ENCODE measurements at places on chromosomes 5 and 9.

DNA sequence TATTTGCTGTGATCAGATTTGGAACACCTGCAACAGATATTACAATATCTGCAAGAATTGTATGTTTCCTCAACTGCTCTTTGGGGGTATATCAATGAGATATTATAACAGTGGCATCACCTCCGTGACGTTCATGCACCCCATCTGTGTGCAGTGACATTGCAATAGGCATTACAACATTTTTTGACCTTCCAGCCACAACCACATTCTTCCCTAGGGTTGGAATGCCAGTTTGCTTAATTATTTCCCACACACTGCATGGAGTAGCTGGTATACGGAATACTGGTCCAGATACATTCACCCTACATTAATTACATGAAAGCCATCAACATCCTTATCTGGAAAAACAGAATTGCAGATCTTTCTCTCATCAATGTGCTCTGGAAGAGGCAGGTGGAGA lies 42.3 kb downstream of the FBXO4 start:
- no peak for DNase-seq

- no peak for DNase-seq
Observed at GRCh38 chr9:89542401-89543021, 44.6 kb upstream of the SEMA4D start.

GRCh38 chr9:18608371-18608770 lies 134.4 kb downstream of the ADAMTSL1 start:
- no peak for DNase-seq

DNA sequence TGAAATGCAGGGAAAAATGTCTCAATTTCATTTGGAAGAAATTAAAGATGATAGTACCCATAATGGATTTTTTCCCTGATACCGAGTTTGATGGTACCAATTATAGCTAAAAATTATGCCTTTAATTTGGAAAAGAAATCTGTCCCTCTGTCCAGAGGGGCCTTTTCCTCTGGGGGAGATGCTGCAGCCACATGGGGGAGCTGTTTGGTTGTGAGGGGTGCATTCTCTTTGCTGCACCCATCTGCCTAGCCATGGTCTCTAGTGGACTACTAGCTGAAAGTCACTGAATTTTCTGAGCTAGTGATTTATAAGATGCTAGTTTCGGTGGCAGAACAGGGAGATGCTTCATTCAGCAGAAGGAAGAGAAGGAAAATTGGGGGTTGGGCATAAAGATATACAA lies 9.6 kb downstream of the SEC61B start:
- no peak for DNase-seq

DNA sequence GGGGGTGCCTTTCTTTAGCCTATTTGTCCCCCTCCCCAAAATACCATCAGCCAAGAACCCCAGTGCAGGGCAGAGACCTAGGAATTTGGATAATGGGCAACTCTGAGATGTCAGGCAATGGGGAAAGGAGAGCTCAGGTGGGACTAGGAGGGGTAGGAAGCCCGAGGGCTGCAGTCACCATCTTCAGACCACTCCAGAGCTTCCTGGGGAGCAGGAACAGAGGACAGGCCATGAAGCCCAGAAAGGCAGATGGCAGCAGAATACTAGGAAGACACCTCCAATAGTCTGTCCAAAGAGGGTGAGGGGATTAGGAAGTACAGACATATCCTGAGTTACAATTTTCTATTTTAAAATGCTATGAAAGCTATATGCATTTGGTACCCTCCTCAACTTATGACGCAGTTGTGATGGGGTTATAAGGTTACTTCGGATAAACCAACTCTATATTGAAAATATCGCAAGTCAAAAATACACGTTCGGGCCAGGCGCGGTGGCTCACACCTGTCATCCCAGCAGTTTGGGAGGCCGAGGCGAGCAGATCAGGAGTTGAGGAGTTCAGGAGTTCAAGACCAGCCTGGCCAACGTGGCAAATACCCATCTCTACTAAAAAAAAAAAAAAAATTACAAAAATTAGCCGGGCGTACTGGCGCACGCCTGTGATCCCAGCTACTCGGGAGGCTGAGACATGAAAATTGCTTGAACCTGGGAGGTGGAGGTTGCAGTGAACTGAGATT lies 34.6 kb upstream of the IL17B start:
- DNase-seq = no peak

DNA sequence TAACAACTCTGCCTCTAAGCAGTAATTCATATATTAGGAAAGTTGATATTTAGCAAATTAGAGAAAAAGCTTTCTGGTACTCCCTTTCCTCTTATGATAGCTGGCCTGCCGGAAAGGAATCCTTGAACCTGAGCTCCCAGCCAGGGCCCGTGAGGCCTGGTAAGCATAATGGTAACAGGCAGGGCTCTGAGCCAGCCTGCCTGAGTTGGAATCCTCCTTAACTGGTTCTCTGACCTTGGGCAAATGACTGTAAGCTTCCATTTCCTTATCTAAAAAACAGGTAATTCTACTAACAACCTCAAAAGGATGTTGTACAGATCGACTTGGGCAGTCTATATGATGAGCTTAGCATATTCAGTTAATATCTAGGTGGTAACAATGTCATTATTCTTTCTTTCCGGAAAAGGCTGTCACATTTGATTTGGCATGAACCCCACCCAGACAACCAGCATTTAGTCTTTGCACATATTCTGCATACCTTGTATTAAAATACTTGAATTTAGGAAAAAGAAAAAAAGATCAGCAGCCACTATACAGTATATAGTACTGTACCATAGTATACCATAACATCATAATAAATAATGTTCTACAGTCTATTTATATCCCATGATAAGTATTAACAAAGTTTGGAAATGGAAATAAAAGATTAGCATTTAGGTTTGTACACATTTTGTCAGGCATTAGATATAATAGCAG lies 55.7 kb upstream of the MAP3K1 start:
- no peak for DNase-seq

DNA sequence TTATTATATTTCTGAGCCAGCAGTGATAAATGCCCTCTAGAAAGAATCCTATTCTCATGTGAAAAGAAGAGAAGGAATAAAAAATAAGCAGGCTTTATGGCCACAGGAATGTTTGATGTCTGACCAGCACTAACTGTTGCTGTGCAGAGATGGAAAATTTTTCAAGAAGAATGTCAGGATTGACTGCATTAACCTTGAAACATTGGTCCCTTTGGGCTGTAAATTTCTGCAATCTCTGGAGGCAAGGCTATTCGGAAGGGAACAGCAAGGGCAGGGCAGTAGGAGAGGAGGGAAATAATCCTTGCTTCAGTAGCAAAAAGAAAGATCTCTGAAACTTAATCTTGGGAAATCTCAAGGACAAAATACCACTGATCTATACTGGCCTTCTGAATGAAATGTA lies 415.2 kb downstream of the DNAH5 start:
- no peak for DNase-seq

DNA sequence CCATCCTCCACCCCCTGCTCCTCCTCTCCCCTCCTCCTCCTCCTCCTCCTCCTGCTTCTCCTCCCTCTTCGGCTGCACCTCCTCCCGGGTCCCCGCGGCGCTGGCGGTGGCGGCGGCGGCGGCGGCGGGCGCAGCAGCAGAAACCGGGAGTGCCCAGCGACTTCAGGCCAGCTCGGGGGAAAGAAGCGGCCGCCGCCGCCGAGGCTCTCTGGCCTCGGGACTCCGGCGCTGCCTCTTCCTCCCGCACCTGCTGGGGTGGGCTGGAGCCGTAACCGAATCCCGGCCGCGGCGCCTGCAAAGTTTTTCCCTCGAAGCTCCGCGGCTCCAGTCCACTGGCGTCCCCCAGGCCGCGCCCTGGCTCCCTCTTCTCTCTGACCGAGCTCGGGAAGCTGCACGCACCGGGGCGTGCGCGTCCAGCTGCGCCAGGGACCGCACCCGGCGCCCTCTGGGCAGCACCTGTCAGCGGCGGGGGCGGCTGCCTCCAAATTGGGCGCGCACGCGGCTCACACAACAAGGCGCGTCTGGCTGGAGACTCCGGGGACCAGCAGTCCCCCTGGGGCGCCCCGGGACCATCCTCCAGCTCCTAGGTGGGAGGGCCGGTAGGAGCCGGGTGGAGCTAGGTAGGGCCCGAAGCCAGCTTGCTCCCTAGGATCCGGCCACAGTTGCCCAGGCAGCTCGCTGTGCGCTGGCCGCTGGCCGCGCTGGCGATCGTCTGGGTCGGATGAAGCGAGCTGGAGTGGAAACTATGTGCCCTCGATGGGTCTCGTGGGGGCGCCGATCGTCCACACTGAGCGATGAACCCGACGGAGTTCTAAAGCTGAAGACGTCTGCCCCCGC lies at the start of gene MCTP1:
Gene MCTP1 (minus strand): TSS at position 523 of the 837 bp plus-strand sequence.
- DNase-seq = no peak

GRCh38 chr5:17219006-17219422 lies 1.6 kb downstream of the BASP1 start:
- no peak for DNase-seq

DNA sequence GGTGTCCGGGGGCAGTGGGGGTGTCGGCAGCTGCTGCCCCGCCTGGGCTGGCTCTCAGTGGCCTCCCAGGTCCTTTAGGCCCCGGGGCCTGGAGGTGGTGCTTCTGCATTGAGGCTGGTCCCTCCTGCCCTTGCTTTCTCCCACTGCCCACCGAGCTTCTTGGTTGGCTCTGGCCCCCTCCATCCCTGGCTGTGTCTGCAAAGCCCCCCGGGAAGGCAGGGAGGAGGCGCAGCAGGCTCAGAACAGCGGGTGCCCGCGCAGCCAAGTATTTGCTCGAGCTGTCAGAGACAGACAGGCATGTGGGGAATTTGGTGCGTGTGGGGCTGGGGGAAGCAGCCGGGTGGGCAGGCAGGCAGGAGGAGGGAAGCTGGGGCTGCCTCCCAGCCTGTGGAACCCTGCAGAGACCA lies 11.5 kb downstream of the CXXC5 start:
- no peak for DNase-seq

DNA sequence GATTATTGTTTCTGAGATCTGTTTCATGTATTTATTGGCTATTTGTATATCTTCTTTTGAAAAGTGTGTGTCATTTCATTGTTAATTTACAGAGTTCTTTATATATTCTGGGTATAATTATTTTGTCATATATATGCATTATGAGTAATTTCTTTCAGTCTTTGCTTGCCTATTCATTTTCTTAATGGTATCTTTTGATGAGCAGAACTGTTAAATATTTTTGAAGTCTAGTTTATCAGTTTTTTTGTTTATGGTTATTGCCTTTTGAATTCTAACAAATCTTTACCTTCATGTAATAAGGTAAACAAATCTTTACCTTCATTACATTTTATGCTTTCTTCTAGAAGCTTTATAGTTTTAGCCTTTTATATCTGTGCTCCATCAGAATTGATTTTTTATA lies 66.4 kb downstream of the CSNK1G3 start:
- no peak for DNase-seq

DNA sequence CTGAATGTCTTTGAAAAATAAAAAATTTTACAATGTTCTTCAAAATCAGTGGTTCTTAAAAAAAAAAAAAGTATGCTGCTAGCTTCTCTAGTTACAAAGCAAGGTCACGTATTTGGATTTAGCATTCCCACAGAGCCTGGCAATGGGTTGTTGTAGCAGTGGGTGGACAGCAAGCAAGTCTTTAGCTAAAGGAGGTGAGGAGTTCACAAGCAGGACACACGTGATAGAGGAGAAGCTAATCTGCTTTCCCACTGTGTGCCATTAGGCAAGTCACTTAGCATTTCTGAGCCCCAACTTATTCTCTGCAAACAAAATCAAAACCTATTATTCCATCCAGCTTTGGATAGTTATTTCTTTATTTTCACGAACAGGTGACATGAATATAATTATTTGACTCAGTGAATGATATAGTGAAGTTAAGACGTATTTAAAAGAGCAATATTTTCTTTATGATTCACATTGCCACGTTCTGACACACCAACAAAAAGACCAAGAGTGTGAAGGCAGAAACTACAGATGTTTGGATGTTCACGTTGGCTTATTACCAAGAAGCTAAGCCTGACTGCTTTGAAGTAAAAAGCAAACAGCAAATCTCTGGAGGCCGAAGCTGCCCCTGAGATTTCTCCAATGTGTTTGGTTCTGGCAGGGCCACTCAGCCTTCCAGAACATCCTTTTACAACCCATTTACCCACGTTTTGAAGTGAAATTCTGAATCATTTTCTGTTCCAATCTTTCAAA lies 612.1 kb upstream of the CDH6 start:
- no peak for DNase-seq

DNA sequence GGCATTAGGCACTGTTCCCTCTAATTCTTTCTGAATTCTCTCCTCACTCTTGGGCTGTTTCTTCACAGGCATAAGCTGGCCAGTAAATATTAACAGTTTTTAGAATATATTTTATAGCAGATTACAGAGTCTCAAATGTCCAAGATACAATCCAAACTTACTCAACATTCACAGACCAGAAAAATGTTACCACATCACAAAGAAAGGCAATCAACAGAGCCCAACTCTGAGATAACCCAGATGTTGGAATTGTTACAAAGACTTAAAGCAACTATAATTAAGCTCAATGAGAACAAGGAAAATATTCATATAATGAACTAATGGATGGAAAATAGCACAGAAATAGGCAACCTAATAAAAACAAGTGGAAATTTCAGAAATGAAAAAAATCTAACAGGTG lies 401.1 kb upstream of the RGMB start:
- DNase-seq = no peak

- DNase-seq = no peak
Observed at GRCh38 chr5:116632890-116633289, 58.3 kb upstream of the SEMA6A start.

DNA sequence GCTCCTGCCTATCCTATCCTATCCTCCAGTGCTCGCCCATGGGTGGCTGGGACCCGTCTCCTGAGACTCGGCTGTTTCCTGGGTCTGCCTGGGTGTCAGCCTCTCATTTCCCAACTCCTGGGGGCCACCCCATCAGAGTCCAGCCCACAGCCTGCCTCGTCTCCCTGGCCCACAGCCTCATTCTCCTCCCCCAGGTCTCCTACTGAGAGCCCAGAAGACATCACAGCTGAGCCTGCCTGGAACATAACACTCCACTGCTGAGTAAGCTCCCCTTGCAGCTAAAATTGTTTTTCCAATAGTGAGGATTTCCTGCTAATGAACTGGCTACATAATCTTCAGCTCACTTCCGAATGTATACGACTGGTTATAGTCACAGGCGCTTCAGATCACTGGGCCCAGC lies 95.3 kb downstream of the TTLL11 start:
- no peak for DNase-seq

- DNase-seq = no peak
Observed at GRCh38 chr9:122190597-122191381, 31.1 kb downstream of the MORN5 start.

- DNase-seq = no peak
Observed at GRCh38 chr5:146345578-146346366, 7.1 kb downstream of the POU4F3 start.

- DNase-seq = no peak
Observed at GRCh38 chr5:169964246-169964645, 16.0 kb downstream of the INSYN2B start.

DNA sequence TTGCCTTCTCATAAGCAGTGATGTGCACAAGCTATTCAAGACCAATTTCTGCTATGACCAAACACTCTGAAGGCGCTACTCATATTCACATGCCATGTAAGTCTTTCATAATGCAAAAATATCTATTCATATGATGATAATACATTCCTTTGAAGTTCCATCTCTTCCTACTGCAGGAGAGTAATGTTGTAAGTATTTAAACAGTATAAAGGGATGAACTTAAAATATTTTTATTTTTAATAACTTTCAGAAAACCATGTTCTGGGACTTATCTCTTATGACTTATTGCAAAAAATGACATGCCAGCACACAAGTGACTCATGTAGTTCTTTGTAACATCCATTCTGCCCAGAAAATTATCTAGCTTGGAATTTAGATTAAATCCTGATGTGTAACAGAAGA lies 376.4 kb downstream of the KCTD16 start:
- DNase-seq = no peak
